ENCODE measurements at places on chromosomes 6 and 20. TPM values are rescaled to one million over a fixed set of nuclear protein-coding genes. Genes with fewer than 3 reads are reported as not detected.

DNA sequence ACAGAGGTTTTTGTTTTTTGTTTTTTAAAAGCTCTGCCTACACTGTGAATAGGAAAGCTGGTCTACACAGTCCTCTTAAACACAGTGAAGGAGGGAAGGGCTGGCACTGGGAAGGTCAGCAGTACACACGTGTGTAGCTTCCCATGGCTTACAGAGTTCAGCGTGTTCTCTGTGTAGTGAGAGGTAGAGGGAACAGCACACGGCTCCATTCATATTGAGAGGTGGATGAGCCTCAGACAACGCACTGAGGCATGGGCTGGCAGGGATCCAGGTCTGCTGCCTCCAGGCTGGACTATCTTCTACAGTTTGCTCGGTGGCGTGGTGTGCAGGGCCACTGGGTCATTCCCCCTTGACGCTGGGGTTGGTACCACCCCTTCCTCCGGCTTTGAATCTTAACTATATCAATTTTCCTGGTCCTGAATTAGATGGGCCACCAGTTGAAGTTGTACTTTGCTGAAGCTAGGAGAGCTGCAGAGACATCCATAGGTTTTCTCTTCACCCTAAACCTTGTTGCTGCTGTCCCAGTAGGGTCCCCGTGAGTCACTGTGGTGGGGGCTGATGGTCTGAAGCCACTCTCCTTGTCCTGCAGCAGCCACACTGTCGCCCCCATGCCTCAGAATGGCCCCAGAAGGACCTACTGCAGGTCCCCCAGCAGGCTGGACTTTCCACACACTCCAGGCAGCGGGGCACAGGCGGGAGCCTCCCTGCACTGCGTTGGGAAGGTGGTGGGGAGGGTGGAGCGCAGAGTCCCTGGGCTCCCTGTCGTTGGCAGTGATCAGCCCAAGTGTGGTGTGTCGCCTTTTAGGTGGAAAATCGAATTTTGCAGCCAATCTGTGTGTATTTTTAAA is 2.0 kb downstream of the ARFGAP1 start:
- DNase-seq, result no peak

DNA sequence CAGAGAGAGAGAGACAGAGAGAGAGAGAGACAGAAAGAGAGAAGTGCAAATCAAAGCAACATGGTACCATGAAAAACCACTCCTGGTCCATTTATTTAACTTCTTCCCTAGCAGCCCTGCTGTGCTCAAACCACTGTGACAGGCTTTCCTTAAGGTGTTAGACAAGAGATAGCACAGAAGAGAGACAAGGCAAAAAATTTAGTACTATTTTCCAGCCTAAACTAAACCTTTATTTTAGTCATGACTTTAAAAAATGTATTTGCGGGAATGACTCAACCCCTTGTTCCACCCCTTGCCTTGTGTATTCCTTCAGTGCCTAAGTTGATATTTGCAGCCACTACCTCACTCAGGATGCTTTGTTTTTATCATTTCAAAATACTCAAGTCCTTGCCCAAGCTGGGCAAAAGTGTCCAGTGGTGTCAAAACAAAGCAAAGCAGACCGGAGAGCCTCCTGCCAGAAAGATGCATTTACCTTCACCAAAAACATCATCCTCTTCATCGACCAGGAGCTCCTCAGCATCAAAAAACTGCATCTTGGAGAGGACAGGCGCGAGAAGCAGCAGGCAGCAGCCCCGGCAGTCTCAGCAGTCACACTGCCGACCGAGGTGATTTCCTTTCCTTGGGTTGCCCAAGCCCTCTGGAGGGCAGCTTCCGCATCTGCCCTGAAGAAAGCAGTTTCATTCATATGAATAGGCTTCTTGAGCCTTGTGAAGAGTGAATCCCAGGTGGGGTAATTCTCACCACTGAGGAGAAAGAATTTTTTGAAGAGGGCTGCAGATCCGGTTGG is at the start of gene RIPOR2:
Gene RIPOR2, minus strand, starts transcription at position 595 of the 787 bp plus-strand sequence. Its CDS starts 62 bp downstream, at position 533.
- no peak for DNase-seq

DNA sequence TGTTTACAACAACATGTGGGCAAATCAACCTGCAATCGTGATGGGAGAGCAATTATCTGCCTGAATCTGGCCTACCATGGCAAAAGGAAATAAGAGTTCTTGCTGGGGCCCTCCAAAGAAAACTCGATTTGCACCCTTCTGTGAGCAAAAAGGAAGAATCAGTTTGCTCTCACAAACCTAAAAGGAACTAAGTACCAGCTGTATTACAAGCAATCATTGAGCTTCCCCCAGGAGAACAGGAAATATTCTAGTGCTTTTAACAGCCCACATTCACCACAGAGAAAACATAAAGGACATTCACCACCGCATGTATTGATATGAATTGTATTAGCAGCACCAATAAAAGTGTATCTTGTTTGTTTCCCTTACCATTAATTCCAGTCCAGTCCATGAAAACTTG is 75.0 kb downstream of the MBOAT1 start:
- no peak for DNase-seq

- no peak for DNase-seq
Measured at GRCh38 chr20:60718743-60719480, 533.1 kb upstream of the CDH4 start.

- no peak for DNase-seq
Measured at GRCh38 chr6:100658486-100658885, 193.8 kb upstream of the SIM1 start.

GRCh38 chr6:154390034-154390433 is 33.4 kb upstream of the IPCEF1 start:
- no peak for DNase-seq

DNA sequence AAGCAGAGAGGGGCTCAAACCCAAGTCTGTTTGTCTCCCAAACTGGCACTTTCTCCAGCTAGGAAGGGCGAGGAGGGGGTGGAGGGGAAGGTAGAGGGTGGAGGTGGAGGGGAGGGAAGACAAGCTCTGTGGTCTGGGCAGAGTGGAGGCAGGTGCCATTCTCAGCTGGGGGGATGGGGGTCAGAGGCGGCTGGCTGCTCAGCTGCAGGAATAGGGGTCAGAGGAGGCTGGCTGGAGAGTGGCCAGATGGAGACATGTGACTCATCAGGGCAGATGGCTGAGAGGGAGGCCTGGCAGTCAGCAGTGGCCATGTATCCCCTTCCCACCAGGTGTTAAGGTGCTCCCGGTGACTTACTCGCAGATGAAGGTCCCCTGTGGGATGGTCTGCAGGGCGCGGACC is 3.5 kb upstream of the SLC44A4 start:
- no peak for DNase-seq

GRCh38 chr6:156890627-156891314 is 113.6 kb downstream of the ARID1B start:
- DNase-seq, result no peak

HCRTR2 gene
- polyA plus RNA-seq, result 0.56 TPM

GRCh38 chr20:10673176-10673841 is 490 bp downstream of the JAG1 start:
- no peak for DNase-seq

DNA sequence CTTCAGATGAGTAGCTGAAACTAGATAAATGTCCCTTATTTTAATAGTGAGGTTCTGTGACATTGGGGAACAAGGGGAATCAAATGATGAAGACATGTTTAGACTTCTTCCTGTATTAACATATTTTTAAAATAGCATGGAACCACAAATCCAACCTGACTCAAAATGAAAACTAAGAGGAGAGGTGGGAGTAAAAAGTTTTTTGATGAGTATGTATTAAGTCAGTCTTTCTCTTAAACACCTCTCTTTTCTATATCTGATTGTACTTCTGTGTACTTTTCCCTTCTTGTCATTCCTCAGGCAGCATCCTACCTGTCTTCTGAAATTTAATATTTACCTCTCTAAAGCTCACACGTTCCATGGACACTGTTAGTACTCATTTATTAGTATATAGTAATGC is 8.7 kb upstream of the SDHAF4 start:
- DNase-seq, result no peak

- peak; percentile 29 for DNase-seq
Measured at GRCh38 chr20:41005361-41005729, 23.3 kb upstream of the TOP1 start.

PHACTR3 gene
- 11.7 TPM for polyA plus RNA-seq

DNA sequence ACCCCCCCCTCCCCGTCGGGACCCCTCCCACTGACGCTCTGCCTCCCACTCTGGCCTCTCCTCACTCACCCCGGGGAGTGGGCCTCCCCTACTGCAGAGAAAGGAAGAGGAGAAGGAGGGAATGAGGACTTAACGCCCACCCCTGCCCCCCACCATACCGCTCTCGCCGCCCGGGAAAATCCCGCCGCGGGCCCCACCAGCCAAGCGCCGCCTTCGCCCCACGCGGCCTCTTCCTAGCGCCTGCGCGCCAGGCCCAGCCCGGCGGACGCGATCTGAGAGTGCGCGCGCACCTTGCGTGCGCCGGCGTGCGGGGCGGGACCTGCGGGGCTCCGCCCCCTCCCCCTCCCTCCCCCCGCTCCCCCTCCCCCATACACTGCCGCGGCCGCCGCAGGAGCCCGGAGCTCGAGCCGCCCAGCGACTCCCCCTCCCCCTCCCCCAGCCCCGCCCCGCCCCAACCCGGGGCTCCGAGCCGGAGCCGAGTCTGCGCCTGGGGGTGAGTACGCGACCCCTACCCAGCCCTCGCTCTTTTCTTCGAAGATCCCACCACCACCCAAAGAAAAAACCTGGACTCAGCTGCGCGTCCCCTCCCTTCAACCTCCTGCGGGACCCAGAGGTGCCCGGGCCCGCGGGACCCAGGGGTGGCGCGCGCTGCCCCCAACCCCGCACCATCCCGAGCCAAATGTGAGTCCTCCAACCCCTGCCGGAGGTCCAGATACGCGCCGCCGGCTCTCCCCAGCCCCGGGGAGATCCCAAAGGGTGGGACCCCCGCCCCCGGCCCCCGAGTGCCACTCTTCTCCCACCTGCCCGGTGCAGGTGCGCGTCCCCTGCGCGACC is at the start of the genes MRPL14 and TMEM63B:
Gene MRPL14, minus strand, starts transcription at position 267 of the 834 bp plus-strand sequence. CDS start 10,841 bp downstream, outside the sequence.
Gene TMEM63B, plus strand, starts transcription at position 369 of the 834 bp plus-strand sequence. CDS start 7,031 bp downstream, outside the sequence.
- DNase-seq, result peak; percentile 88

GRCh38 chr20:14634665-14635064 is 297.3 kb upstream of the FLRT3 start:
- no peak for DNase-seq

DNA sequence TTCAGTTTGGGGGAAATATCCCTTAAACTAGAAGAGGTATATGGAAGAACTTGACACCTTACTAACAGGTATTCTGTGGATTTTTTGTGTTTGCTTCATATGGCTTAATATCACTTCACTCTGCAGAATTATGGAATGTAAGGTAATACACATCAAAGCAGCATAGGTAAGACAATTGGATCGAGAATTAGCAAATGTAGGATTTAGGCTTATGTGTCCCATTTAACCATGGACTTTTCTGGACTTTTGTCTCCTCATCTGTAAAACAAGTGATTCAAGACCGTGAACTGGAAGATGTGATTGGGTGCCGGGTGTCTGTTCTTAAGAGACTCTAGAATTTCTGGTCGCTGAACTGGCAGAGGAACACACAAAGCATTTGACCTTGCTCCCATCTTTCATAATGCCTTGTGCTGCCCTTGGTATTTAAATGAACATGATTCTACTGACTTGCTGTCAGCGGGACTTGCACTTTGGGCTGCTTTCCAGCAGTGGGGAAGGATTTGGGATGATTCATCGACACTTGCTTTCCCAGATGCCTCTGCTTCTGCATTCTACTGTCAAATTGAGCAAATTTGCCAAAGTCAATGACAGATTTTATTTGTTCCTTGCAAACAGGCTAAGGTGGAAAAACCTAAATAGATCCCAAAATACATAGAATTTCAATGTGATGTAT is 199.8 kb downstream of the PLCB1 start:
- no peak for DNase-seq

DNA sequence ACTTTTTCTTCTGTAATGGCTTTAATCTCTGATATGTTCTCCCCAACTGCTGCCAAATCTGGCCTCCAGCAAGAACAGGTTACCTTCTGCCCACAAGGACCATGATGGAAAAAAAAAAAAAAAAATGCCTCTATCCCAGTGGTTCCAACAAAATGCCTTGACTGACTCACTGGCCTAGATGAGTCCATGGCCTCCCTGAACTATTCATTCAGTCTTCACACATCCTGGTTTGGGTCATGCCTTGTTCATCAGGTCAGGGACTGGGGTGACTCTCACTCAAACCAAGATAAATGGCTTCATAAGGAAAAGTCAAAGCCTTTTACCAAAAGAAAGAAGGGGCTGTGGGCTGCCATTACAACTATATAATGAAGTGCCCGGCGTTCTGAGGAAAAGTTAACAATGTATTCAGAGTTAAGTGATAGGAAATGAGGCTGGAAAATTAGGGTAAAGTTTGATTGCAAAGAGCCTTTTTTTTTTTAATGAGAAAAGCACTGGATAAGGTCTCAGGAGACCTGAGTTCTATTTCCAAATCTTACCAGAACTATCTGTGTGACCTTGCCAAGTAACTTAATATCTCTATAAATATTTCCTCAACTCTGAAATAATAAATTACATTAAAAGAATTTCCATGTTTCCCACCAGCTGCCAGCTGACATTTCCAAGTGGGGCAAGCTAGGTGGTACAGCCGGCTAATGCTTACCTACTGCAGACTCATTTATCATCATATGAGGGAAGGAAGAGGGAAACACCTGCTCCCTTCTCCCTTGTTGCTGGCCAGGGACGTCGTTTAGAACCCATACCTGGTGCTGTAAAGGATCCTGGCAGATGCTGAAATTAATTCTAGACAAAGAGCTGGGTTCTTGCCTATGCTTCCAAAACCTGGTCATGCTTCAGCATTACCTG is 380.0 kb upstream of the MARCKS start:
- no peak for DNase-seq

GRCh38 chr6:71478834-71479541 is 190.4 kb downstream of the OGFRL1 start:
- DNase-seq, result no peak

DNA sequence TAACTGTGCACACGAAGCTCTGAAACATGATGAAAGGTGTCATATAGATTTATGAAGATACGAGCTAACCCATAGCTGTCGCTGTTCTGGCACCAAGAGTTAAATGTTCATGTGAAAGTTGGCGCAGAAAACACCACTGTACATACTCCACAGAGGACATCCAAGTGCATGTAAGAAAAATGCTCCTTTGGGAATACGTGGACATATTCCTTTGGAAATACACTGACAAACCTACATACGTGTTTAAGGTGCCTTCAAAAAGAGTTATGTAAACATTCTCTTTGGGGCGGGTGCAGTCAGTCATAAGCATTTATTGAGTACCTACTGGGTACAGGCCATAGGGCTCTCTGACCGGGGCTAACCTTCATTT is 723 bp upstream of the ARID1B start:
- no peak for DNase-seq

DNA sequence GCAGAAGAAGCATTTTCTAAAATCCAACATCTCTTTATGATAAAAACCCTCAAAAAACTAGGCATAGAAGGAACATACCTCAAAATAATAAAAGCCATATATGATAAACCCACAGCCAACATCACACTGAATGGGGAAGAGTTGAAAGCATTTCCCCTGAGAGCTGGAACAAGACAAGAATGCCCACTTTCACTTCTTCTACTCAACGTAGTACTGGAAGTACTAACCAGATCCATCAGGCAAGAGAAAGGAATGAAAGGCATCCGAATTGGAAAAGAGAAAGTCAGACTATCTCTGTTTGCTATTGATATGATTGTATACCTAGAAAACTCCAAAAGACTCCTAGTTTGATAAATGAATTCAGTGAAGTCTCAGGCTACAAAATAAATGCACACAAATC is 7.9 kb upstream of the CDK19 start:
- DNase-seq, result no peak

BPI gene
- polyA plus RNA-seq, result 1.2 TPM

PRICKLE4 gene
- 5.2 TPM for polyA plus RNA-seq

LY6G6C gene
- polyA plus RNA-seq, result 0.63 TPM

MOCS3 gene
- 5.1 TPM for polyA plus RNA-seq

GTSF1L gene
- polyA plus RNA-seq, result not detected

- no peak for DNase-seq
Measured at GRCh38 chr20:33945391-33946081, 48.2 kb upstream of the RALY start.

TXLNB gene
- polyA plus RNA-seq, result 2.3 TPM
